ENCODE measurements at places on chromosomes 3 and 15.

- no peak for DNase-seq
Observed at GRCh38 chr3:11808231-11808630, 38.5 kb downstream of the TAMM41 start.

DNA sequence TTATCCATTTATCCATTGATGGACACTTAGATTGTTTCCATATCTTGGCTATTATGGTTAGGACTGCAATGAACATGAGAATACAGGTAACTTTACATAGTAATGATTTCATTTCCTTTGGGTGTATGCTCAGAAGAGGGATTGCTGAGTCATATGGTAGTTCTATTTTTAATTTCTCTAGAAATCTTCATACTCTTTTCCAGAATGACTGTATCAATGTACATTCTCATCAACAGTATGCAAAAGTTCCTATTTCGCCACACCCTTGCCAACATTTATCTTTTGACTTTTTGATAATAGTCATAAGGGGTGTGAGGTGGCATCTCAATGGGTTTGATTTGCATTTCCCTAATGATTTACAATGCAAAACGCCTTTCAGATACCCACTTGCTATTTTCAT is 6.2 kb upstream of the NIPA1 start:
- DNase-seq, result no peak

DNA sequence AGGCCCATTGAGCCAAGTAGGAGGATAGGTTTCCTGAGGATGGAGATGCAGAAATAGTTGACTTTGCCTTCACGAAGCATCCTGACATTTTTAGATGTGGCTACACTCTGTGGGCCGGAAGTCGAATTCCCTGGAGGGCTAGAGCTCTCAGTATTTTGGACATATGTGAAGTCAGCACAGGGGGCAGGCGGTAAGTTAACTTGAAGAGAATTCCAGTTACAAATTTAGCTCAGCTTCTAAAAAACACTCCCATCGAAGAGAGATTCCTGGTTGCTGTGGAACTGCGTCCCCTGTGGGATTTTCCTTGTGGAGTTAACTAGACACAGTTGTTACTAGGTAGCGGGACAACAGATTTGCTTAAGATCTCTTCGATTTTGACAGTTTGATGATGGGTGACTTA is 161.9 kb upstream of the RGMA start:
- no peak for DNase-seq

GRCh38 chr3:99009851-99010250 is 108.4 kb upstream of the DCBLD2 start:
- DNase-seq, result no peak

GRCh38 chr3:194671900-194672808 is at the start of gene LSG1:
Gene LSG1 (minus strand): TSS chr3:194672191. CDS start chr3:194672162, 29 bp downstream.
- DNase-seq, result peak; percentile 89

- DNase-seq, result no peak
Observed at GRCh38 chr15:84911879-84912660, 27.6 kb downstream of the SLC28A1 start.

DNA sequence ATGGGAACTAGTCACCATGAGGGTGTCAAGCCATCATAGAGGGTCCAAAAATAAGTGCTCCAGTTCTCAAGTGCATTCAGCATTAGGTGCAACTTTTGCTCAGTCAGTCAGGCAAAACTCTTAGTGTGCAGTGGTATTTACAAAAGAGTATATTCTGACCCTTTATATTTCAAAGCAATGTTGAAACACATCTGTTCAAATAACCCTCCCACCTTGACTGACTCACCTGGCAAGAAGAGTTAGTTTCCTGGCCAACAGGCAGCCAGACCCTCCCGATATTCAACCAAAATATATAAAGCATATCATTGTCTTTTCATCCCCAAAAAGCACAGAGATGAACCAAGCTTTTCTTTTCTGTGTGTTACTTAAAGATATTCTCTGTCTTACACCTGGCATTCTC is 7.6 kb upstream of the COL8A1 start:
- no peak for DNase-seq

DNA sequence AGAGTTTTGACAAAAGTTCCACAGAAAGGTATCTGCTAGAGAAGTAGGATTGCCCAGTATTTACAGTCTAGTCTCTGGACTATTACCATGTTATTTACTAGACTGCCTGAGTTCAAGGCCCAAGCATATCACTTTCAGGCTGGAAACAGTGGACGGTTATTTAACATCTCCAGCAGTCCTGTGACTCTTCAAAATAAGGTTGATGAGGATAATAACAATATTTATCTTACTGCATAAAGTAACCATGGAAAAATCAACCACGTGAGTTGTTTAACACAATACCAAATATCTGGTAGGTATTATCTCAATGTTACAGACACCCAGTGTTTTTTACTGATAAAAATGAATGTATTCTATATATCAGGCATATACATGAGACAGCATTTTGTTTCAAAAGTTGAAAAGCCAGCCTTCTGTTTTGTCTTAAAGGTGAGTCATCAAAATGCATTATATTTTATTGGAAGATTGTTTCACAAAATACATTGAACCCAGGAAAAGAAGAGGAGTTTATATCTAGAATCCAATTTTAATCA is 535.8 kb downstream of the TBL1XR1 start:
- no peak for DNase-seq

DNA sequence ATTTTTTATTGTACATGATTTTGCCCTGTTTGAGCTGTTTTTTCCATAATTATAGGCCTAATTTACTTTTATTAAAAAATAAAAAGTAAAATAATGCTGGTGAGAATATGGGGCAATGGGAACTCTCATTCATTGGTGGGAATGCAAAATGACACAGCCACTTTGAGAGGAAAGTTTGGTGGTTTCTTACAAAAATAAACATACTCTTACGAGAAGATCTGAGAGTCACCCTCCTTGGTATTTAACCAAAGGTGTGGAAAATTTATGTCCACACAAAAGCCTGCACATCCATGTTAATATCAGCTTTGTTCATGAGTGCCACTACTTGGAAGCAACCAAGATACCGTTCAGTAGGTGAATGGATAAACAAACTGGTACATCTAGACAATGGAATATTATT is 9.8 kb downstream of the MUC13 start:
- DNase-seq, result no peak

DNA sequence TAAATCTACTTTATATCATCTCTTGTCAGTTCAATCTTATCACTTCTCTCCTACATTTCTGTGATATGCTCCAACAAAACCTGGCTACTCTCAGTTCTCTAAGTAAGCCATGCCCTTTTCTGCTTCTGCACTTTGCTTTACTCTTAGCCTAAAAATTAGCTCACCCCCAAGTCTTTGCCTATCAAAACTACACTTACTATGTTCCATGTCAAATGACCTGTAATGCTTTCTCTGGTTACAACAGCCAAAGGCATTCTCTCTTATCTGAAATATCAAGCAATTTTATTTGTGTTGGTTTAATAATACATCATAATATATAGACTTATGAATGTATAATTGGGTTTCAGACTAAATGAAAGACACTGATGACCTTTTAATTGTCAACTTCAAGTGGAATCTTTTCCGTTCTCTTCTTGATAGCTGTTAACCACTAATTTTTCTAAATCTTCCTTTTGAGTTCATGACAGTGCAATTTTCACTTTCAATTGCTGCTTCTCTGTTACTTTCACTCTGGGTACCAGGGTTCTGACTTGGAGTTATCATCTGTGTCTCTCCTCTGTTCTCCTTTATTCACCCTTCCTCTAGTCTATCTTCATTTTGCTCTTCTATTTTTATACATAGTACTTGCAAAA is 619.0 kb upstream of the GOLIM4 start:
- no peak for DNase-seq

DNA sequence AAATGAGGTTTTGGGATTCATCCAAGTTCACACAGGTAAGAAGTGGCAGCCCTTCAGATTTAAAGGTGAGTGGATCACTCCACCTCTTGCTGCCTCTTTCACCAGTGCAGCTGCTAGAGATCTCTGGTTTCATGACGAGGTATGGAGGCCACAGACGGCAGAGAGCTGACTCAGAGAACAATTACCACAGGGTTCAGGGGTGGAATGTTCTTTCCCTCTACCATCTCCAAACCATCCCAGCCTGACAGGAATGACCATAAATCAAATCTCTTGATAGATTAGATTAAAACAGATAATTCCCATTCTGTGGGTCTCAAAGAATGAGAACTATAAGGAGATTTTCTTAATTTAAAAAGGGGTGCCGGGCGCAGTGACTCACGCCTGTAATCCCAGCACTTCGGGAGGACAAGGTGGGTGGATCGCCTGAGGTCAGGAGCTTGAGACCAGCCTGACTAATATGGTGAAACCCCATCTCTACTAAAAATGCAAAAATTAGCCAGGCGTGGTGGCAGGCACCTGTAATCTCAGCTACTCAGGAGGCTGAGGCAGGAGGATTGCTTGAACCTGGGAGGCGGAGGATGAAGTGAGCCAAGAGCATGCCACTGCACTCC is 174.2 kb upstream of the ATP11B start:
- DNase-seq, result no peak

DNA sequence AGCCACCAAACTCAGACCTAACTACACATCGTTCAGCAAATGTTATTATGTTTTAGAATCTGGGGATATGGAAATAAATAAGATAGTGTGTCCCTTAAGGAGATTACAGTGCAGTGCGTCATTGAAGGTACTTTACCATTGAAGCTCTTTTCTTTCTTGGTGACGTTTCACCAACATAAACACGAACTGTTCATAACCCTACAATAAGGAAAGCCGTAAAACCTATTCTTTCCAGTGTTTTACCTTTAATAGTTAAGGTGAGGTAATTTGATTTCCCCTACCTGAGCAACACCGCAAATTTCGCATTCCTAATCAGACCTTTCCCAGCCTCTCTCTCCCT is 826 bp downstream of the CCDC66 start:
- no peak for DNase-seq

DNA sequence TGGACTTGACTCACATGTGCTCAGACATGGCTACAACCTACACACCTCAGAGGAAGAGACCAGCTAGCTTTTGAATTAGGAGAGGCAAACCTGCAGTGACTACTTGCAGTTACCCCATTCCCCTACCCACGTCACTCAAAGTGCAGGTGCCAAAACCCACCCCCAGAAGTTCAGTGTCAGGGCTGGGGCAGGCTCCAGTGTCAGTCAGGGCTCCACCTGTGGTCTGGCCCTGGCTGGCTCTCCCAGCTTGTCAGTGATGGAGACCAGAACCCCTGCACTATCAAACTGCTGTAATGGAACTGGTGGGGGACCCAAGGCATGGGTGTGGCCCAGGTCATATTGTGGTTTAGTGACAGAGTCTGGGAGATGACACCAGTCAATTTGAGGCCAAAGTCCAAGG is 32.6 kb upstream of the SLC41A3 start:
- no peak for DNase-seq

DNA sequence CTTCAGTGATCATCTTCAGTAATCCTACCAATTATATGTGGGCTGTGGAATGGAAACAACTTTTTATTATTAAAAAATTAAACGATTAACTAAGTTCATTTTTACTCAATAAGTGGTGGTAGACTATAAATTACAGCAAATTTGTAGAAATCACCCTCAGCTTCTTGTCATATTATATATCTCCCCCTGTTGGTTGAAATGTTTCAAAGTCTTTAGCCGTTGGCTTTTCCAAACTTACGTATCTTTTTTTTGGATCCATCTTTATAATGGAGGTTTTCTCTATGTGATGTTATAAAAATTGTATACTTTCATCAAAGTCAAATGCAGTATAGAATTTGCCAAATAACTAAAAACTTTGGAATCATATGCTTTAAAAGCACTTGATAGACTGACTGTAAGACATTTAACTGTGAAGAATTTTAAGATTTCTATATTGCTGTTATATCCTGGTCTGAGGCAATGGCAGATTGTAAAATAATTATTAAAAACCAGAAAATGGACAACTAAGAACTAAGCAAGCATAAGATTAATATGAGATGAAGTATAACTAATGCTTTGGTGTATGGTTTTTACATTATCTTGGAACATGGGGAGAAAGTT is 44.7 kb downstream of the ATP11B start:
- no peak for DNase-seq

DNA sequence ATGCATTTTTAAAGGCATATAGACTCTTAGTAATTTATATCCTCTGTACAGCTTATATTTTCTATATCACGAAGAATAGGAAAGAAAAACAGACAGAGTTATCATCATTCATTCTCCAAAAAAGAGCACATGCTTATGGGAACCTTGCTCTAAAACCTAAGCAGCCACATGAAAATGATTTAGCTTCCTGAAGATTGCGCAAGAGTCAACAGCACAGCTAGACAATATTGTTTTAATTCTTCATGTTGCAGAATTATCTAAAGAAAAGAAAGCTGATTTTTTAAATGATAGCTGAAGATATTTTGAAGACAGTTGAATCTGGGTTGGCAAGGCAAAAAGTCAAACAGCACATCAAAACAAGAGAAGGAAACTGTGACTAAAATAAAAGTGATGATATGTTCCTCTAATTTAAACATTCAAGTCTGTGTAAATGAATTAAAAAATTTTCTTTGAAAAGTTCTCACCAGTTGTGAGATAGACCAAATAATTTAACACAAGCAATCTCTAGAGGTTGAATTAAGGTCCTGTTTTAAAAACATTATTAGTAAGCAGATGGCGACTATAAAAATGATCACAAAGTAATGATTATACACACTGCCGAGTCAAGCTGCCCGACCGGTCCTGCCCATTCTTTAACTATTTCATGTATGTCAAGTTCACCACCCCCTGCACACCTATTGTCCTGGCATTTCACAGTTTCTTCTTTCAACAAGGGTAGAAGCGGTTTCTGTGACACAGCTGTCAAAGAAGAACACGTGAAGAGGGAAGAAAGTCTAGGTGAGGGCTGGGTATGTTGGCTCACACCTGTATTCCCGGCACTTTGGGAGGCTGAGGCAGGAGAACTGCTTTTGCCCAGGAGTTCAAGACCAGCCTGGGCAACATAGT is 74.2 kb upstream of the BHLHE40 start:
- no peak for DNase-seq

GRCh38 chr15:48939648-48940047 is 24.1 kb downstream of the SHC4 start:
- no peak for DNase-seq

DNA sequence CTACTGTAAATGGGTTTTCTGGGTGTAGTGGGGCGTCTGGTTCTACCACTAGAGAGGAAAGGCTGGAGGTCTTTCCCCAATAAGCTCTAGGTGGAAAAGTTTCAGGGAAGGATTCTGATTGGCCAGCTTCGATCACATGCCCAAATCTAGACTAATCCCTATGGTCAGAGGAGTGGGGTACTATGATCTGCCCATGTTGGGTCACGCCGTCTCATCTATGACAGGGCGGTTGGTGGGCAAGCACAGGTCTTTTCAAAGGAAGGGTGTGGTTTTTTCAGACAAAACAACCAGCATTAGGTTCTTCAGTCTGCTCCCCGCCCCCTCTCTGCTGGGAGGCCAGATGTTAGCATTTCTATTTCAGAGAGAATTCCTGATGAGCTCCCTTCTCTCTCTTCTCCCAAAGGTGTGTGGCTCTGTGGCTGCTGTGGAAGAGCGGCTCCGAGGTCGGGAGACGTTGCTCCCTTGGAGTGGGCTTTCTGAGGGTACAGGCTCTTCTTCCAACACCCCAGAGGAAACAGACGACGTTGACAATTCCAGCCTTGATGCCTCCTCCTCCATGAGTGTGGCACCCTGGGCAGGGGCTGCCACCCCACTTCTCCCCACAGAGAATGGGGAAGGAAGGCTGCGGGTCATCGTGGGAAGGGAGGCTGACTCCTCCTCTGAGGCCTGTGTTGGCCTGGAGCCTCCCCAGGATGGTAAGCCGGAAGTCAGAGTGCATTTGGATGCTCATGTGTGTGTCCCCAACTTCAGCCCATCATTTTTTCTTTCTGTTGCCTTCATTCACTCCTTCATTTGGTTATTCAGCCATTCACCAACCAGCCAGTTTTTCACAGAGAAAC is 9.7 kb upstream of the TATDN2 start:
- peak; percentile 45 for DNase-seq

GRCh38 chr3:33732394-33732793 is 14.3 kb upstream of the CLASP2 start:
- DNase-seq, result peak; percentile 18
